Stimulated activated CD4-positive, alpha-beta T cell treated with anti-CD3 and anti-CD28 coated beads, Interleukin-1b, Interleukin-23, amount 100 ng/mL, for 4 hours (primary cell): ENCODE measurements at places on chromosomes 7 and 10.

- DNase-seq: no peak
Measured at GRCh38 chr10:35613597-35614226, 8.6 kb downstream of the GJD4 start.

- no peak for DNase-seq
Measured at GRCh38 chr7:81447351-81447952, 322.4 kb downstream of the HGF start.

GRCh38 chr7:146956853-146957252, 840.3 kb downstream of the CNTNAP2 start:
- no peak for DNase-seq

GRCh38 chr7:17497136-17497535, 198.7 kb downstream of the AHR start:
- DNase-seq: no peak
